ENCODE measurements at places on chromosomes 3 and 15.

DNA sequence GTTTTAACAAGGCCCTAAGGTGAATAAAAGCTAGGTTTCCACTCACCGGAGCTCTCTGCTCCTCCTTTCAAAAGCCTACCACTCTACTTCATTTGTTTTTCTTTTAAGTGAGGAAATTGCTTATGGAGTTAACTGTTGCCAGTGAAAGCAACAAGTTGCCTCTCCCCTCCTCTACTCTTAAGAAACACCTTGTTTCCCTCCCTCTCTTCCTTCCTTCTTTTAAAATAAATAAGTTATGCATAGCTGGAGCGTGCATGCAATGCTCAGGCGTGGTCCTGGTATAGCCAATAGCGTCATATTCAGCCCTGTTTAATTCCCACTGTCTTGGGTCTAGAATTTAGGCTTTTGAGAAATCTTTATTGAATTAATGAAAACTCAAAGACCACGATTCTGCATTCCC lies 101.1 kb upstream of the IGF1R start:
- ATAC-seq = no peak

DNA sequence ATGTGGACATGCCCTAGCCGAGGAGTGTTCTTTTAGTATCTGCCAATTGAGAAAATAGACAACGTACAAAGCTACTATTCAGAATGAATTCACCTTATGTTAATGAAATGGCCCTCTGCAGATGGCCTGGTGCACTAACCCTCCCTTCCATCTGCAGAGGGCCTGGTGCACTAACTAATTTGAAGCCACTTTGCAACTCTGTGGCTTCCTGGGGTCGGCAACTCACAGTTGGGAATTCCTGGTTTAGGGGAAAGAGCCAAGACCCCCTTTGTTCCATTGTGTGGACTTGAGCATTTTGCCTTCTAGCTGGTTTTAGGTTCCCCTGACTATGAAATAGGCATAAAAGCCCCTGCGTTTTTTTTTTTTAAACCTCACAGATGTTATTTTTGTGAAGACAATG lies 204.3 kb upstream of the UBE3A start:
- ATAC-seq = no peak

GRCh38 chr3:48563382-48563918 lies at the start of gene UCN2:
TSS of gene UCN2 (minus strand) at chr3:48563781. CDS start at chr3:48563124, 657 bp downstream.
- no peak for ATAC-seq

DNA sequence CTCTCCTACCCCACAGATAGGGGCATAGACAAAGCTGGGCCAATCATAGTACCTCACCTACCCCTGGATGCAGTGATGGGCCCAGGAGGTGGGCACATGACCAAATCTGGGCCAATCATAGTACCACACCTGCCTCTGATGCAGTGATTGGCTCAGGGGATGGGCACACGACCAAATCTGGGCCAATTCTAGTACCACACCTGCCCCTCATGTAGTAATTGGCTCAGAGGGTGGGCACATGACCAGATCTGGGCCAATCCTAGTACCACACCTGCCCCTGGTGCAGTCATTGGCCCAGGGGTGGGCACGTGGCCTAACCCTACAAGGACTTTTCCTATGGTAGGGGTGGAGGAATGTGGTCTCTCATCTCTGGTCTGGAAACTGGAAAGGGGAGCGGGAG lies 56.9 kb upstream of the MEF2A start:
- ATAC-seq = no peak

GRCh38 chr3:143187111-143187510 lies 67.5 kb downstream of the CHST2 start:
- ATAC-seq = no peak

GRCh38 chr3:68515237-68515636 lies 417.1 kb downstream of the TAFA4 start:
- ATAC-seq = no peak

GRCh38 chr3:152113413-152113812 lies 155.3 kb upstream of the MBNL1 start:
- no peak for ATAC-seq

- peak; percentile 68 for ATAC-seq
These were observed 35.8 kb downstream of the PRKCD start for GRCh38 chr3:53196575-53197407.

DNA sequence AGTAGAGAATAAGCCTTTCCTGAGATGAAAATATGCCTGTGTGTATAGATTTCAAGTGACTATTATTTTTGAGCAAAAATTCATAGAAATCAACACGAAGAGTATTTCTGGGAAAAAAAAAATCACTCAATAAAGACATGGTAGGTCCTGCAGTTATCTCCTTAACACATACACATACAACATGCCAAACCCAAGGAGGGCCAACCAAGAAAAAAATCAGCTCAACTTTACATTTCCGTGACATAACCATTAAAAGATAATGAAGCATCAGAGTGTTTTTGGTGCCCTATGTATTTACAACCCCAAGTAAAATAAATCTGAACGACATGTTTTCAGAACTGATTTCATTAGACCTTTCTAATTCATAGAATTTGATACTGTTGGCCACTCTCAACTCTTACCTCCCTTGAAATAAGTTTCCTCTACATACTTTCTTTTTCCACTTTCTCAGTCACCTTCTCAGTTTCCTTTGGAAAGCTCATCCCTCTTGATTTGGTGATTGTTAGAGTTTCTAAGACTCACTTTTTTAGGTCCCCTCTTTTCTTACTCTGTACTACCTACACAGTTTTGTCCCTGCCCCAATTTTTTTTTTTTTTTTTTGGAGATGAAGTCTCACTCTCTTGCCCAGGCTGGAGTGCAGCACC lies 162.3 kb downstream of the TBL1XR1 start:
- no peak for ATAC-seq

DNA sequence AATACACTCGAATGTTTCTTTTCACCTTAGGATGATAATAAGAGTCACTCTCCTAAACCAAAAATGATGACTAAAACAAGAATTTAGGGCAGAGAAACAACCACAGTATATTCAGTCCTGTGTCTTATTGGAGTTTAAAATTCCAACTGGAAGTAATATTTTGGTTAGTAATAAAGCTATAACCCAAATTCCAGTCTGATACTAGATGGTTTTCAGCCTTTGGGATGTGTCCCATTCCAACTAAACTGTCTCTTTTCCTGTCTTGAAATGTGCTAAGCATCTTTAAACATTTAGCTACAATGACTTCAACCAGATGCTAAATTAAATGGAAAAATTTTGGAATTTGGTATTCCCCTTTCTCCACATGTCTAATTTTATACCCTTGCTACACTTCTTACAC lies 510.0 kb downstream of the ROBO1 start:
- no peak for ATAC-seq

- no peak for ATAC-seq
These were observed 50.4 kb upstream of the PRSS50 start for GRCh38 chr3:46768061-46768460.

DNA sequence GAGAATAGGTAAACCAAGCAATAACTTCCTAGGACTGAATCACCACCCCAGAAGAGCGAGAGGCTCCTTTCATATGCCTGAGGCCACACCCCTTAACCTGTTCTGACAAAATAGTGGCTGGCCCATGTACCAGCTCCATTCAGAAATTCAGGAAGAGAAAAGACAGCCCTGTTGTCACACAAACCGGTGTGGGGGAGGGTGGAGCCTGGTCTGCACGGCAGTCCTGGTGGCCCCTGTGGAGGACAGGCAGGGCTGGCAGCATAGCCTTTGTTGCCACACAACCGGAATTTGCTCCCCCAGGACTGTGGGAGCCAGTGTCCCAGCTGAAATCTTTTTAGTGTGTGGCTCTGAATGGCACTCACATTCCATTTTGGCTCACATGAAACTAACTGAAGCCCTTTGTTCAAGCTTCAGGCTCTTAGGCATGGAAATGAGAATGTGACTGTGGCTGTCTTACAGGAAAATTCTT lies 23.8 kb downstream of the RLBP1 start:
- peak; percentile 90 for ATAC-seq

DNA sequence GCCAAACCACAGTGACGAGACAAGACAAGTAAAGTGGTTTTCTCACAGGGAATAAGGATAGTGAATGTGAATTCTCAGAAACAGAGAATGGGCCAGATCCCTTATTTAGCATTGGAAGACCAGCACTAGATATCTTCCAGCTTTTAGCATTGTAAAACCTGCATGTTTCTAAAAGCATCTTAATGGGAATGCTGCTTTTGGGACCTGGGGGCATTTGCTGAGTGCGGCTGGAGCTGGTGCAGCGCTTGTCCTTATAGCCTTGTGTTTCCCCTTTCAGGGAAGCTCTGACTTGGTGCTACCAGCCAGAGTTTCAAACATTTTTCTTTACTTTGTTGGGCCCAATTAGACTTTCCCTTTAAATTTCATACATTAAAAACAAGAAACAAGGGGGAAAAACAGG lies 52.9 kb downstream of the CLSTN2 start:
- no peak for ATAC-seq

- no peak for ATAC-seq
These were observed 99.1 kb downstream of the TUSC7 start for GRCh38 chr3:116808725-116809124.

- ATAC-seq = no peak
These were observed 27.8 kb downstream of the BMF start for GRCh38 chr15:40080847-40081246.

DNA sequence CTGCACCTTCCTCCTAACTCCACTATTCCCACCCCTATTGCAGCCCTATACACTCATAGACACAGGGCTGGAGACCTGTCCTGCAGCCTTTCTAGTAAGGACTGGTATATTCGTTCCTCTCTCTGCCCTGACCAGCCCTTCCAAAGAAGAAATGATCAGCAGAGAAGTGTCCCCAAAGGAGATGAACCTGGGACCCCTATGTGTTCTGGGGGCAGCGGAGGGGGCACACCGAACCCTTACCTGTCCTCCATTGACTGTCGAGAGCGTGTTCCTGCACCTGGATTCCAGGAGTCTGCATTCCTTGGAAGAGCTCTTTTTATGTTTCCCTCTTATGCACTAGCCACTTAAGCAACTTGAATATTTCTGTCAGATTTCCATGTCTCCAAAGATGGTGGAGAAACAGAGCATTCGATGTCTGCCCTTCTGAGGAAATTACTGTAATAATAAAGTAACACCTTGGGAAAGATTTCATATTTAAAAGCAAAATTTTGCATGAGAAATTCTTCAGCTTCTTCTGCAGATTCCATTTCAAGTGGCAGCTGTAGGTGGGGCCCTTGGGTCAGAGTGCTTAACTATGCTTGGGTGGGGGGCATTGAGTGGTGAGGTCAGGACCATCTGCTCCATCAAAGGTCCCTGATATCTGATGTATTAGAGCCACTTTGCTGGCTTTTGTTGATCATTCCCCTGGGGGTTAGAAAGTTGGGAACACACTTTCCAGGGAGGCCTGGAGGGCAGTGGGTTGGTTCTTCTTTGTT lies 6.3 kb downstream of the EPHB1 start:
- no peak for ATAC-seq
